Fibroblast of the aortic adventitia (primary cell): ENCODE measurements at places on chromosomes 13 and 19.

- peak; percentile 42 for DNase-seq
These were observed 589.8 kb downstream of the LMO7 start for GRCh38 chr13:76225815-76226489.

DNA sequence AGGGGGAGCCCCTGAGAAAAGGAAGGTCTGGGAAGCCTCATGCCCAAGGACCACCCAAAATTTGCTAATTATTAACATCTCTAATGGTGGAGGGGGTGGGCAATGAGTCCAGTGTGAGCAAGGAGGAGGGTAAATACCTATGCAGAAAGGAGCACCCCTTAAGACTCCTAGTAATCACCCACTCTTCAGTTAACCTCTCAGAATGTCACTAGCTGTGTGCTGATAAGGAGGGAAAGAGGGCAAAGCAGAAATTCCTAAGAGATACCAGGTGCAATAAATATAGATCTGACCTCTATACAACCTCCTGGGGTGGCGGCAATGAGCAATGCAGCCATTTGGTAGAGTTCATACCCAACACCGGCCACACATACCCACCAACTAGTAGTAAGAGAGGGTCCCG lies 12.7 kb upstream of the DPY19L3 start:
- DNase-seq, result no peak

DNA sequence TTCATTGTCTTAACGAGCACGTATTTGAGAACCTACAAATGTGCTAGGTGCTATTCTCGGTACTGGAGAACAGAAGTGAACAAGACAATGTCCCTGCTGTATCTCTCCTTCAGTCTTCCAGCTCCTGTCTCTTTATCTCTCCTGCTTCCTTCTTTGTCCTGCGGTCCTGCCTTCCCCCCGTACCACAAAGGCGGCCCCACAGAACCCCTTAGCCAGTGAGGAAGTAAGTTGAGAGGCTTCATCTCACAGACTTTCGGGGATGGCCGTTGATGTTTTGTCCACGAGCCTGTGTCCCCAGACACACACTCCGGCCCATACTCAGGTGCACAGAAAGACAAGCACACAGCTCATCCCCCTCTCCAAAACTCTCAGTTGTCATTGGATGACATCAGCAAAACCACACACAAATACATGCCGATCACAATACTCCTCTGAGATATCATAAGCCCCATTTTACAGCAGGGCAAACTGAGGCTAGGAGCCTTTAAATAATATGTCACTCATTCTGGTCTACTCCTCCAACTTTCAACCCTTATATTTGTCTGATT lies 507 bp upstream of the SWSAP1 start:
- no peak for DNase-seq

- no peak for DNase-seq
These were observed 3.3 kb upstream of the KCNC3 start for GRCh38 chr19:50332244-50333038.

- no peak for DNase-seq
These were observed 1.3 kb upstream of the CCNE1 start for GRCh38 chr19:29810504-29810871.

DNA sequence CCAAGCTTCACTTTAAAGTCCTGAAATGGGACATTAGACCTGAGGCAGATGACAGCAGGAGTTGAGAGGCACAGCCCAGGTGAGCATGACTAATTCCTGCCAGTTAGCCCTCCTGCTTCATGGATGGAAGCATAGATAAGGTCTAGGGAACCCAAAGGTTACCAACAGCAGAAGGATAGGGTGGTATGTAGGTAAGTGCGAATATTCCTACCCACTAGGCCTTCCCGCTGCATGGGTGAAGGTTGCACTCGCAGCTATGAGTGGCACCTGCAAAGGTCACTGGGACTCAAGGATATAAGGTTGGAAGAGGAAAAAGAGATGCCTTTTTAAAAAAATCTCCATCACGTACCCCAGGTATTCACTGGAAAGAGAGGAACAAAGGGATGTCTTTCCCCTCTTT lies 12.2 kb upstream of the MLLT1 start:
- no peak for DNase-seq
